ENCODE measurements at places on chromosomes 13 and 19.

GRCh38 chr19:55552620-55553019 lies 7.3 kb upstream of the SBK3 start:
- DNase-seq = peak; percentile 90

DNA sequence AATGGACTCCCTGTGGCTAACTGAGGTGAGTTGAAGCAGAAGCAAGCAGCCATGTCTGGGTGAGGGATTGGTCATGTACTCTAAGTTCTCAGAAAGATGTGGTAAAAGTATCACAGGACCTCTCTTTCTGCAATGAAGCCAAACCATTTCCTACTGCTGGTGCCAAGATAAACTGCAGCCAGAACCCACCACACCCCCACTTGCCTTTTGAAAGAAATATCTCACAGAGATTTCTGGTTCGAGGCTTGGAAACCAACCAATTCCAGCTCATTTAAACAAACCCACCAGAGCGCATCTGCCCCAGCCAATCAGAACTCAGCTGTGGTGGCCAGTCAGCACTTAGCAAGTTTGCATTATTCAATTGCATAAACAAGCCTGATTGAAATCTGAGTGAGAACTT lies 204.5 kb upstream of the ATXN8OS start:
- peak; percentile 9 for DNase-seq

GRCh38 chr19:51103926-51104341 lies 4.3 kb downstream of the CTU1 start:
- no peak for DNase-seq

DNA sequence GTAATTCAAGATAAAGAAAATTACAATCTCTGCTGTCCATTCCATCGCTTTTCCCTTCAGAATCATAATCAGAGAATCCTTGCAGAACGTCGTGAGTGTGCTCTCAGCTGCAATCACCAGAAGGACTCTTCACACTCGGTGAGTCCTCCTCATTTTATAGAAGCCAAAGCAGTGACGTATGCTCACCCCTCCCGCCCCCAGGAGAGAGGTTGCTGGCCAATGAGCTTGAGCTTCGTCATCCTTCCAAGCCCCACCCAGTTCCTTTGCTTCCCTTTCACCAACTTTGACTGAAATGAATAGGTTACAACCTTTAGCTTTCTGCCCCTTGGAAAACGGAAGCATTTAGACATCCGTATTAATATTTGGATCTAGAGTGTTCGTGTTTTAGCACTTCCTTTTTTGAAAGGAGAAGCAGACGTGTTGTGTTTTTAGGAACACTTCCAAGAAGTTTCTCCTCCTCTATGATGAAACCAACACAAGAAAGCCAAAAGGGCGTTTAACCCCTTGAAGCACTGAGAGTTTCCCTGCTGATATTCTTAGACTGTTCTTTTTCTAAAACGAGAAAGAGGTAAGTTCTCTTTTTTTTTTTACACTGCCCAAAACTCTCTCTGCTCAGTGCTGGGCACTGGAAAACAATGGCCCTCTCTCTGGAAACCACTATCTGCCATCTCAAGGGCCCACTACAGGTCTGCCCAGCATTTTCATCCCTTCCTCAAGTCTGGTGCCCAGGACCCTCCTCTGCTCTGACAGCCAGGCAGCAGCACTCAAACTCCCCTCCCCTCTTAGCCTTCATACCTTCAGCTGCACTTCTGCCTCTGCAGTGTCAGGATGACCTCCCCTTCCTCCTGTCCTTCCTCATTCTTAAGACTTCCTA lies 44.3 kb upstream of the CEACAM21 start:
- DNase-seq = peak; percentile 61

DNA sequence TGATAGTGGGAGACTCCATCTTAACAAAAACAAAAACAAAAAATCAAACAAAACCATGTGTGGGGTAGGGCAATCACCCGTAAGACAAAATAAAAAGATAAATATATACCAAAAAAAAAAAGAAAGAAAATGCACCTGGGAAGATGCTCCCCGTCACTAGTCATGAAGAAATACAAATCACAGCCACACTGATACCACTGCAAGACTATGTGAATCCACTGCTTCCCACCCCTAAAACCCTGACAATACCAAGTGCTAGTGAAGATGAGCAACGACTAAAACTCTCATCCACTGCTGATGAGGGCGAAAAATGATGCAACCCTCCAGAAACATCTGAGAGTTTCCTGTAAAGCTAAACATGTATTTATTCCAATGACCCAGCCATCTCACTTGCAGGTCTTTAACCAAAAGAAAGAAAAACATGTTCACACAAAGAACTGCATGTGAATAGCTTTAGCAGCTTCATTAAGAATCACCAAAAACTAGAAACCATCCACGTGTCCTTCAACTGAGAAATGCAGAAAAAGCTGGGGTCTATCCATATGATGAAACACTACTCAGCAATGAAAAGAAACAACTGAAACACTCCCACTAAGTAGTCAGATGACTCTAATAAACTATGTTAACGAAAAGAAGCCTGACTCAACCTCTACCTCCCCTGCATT lies 31.7 kb downstream of the BRD4 start:
- peak; percentile 93 for DNase-seq

GRCh38 chr19:9431475-9431874 lies 3.9 kb downstream of the ZNF266 start:
- peak; percentile 51 for DNase-seq

Data from iris pigment epithelial cell (primary cell).